ENCODE measurements at places on chromosomes 1 and 21.

DNA sequence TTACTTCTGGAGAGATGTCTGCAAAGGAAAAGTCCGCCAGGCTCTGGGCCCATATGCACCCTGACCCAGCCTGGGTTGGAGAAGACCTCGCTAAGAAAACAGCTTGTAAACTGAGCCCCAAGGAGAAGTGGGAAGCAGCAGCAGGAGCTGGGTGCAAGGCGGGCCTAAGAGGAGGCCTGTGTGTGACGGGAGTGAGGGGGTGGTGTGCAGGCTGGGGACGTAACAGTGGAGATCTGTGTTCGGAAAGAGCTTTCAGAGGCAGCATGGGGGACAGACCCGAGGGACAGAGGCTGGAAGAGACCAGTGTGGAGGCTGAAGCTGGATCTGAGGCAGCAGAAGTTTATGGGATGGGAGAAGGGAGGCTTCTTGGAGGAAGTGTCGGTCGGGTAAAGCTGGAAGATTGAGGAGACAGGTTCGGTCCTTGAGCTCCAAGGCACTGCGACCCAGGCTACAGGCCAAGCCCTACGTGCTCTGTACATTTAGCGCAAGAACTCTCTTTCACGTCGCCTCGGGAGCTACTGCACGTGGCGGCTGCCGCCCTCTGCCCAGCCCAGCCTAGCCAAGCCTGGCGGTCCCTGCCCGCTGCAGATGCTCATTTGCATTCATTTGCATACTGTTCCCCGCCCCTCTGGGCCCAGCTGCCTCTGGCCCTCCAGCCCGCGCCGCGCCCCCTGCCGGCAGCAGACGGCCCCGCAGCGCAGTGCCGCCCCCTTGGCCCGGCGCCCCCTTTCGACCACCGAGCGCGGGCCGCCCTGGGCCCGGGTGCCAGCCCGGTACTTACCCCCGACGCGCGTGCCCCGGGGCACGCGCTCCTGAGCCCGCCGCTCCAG, 6.3 kb downstream of the HPCA start:
- DNase-seq: no peak

DNA sequence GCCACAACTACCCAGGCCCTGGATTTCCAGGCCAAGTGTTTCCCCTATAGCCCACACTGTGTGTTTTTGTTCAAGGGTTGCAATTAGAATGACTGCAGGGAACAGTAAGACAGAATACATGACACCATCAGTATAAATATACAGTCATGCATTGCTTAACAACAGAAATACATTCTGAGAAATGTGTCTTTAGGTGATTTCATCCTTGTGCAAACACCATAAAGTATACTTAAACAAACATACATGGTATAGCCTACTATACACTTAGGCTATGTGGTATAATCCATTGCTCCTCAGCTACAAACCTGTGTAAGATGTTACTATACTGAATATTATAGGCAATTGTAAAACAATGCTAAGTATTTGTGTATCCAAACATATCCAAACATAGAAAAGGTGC, 7.5 kb upstream of the SLC44A5 start:
- DNase-seq: no peak

DNA sequence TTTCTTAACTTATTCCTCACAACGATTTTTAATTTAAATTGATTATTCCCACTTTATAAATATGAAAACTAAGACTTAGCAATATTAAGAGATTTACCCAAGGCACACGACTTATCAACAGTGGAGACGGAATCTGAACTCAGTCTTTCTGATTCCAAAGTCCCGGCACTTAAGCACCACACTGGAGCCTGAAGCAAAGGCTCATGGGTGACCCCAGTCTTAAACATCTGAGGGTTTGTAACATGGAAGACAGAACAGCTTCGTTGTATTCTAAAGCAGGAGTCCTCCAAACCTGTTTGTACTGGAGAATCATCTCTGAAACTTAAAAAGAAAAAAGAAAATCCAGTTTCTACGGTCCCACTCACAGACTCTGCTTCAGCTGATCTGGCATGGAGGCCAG, 519.5 kb downstream of the SMYD3 start:
- no peak for DNase-seq

- DNase-seq: no peak
Measured at GRCh38 chr21:41326414-41327080, 9.9 kb downstream of the FAM3B start.

DNA sequence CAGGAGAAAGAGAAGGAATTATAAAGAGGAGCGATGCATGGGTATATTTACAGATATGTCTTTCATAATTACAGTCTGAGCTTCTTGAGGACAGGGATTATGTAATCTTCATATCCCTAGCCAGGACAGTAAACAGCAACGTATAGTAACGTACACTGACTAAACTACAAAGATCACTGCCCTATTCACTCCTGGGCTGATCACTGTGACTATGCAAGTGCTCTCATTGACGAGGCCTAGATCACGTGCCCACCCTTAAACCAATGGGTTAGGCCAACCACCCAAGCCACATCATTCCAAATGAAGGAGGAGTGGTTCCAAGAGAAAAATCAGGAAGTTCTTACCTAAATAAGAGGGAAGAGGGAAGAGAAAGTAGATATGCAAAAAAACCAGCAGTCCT, 18.5 kb downstream of the PIK3R3 start:
- DNase-seq: no peak

GRCh38 chr1:205531191-205532025, 26.9 kb downstream of the CDK18 start:
- DNase-seq: no peak

GRCh38 chr1:234499119-234499942, 20.4 kb upstream of the TARBP1 start:
- peak; percentile 47 for DNase-seq

DNA sequence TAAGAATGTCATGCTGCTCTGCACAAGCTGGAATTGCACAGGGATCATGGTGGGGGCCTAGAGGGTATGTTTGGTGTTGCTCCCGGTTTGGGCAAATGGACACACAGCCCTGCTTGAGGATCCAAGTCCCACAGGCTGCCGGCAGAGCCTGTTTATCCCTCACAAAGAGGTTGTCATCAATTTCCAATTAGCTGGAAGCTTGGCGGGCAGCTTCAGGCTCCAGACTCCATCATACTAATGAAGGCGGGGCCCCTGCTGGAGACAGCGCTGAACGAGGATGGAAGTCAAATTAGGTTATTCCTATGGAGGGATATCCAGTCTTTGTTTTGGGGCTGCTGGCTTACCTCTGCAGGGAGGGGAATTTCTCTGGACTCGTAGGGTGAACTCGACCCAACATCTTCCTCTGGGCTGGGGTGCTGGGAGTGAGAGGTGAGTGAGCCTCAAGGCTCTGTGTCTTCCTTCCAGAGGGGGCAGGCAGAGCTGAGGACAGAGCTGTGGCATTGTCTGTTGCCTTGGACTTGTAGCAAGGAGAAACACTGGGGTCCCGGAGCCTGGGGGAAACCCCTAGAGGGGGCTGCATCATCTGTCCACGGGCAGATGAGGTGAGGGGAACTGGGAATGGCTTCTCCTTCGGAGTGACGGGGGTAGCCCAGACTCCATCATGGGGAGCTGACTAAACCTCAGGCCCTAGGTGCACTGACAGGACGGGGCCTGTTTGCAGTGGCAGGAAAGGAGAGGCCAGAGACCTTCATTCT, 24.9 kb upstream of the PARP1 start:
- DNase-seq: no peak
